ENCODE measurements at places on chromosomes 3 and 15.

DNA sequence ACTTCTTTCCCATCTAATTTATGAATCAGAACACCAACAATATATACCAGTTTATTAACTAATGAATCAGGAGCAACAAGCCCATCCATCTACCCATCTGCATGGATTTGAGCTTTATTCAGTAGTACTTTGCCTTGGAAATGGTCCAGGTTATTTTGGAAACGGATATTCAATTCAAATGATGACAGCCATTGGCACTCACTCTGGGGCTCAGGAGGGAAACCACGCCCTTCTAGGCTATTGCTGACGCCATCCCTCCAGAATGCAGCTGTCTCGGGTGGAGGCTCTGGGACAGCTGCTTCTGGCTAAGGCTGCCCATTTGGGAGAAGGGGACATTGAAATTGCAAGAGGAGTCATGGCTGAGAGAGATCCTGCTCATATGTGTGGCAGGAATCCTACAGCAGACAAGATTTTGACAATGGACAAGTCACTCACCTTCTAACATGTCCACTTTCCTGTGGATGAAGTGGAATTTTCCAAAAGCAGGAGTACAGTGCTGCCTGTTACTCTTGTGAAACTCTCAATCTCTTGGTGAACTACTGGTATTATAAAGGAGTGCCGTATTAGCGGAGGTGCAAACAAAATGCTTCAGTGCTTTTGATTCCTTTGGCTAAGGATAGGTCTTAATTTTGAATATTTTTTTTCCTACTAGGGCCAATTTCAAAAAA is 29.3 kb upstream of the TRAK1 start:
- H3K4me3 ChIP-seq: no peak overlapping the region
- H3K27ac ChIP-seq: no peak overlapping the region
- no peaks in the 10 kb centered on the region for H3K36me3 ChIP-seq
- no peaks in the 10 kb centered on the region for H3K27me3 ChIP-seq
- no peak for DNase-seq
- H3K4me1 ChIP-seq: peaks cover 4% of the 10 kb centered on the region

GRCh38 chr3:136262559-136262958 is 12.4 kb downstream of the PCCB start:
- DNase-seq: no peak
- H3K4me1 ChIP-seq: peaks cover 2% of the 10 kb centered on the region
- H3K36me3 ChIP-seq: no peaks in the 10 kb centered on the region
- H3K27me3 ChIP-seq: no peaks in the 10 kb centered on the region
- no peak overlapping the region for H3K4me3 ChIP-seq

GRCh38 chr3:11641316-11641682 is 2.4 kb downstream of the VGLL4 start:
- no peaks in the 10 kb centered on the region for H3K36me3 ChIP-seq
- H3K4me1 ChIP-seq: peaks cover 24% of the 10 kb centered on the region
- DNase-seq: no peak

DNA sequence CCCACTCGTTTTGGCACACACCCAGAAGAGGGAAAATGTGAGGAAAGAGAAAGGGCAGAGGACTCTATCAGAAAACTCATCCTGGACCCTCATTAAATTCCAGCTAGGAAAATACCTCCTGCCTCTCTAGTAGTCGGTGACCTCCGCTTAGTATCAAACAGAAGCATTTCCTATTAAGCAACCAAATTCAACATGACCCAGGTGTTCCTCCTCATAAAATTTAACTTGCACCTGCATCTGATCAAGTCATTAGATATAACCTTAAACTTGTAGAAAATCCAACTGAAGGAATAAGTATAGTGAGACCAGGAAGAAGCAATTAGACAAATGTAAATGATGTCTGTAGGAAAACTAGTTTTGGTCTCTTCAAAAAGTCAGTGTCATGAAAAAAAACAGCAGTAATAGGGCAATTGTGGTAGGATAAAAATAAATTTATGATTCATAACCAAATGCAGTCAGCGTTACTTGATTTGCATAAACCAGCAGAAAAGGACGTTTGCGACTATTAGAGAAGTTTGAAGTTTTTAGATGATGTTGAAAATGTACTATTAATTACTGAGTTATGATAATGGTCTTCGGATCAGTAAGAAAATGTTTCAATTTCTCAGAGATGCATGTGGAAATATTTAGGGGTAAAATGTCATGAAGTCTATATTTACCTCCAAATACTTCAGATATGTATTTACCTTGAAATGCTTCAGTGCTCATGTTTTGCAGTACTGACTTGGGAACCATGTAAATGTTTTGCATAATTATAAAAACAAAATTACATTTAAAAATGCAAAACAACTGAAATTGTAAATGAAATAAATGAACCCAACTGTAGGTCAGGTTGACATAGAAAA is 44.6 kb downstream of the LDHAL6B start:
- DNase-seq: no peak
- no peak overlapping the region for H3K27ac ChIP-seq
- no peak overlapping the region for H3K4me3 ChIP-seq
- no peaks in the 10 kb centered on the region for H3K36me3 ChIP-seq

GRCh38 chr3:8589880-8590556 is 54.6 kb downstream of the SSUH2 start:
- peaks cover 6% of the 10 kb centered on the region for H3K4me1 ChIP-seq
- no peak overlapping the region for H3K4me3 ChIP-seq
- no peaks in the 10 kb centered on the region for H3K27me3 ChIP-seq
- no peak for DNase-seq
- no peaks in the 10 kb centered on the region for H3K36me3 ChIP-seq

GRCh38 chr3:2897821-2898220 is 212.4 kb downstream of the IL5RA start:
- H3K36me3 ChIP-seq: no peaks in the 10 kb centered on the region
- no peaks in the 10 kb centered on the region for H3K4me1 ChIP-seq
- H3K27me3 ChIP-seq: no peaks in the 10 kb centered on the region
- H3K27ac ChIP-seq: no peak overlapping the region
- no peak for DNase-seq

GRCh38 chr15:42491539-42492225 is 741 bp upstream of the ZNF106 start:
- DNase-seq: no peak
- H3K4me1 ChIP-seq: peaks cover 6% of the 10 kb centered on the region
- H3K36me3 ChIP-seq: no peaks in the 10 kb centered on the region
- peak overlapping the region; percentile 87 for H3K27ac ChIP-seq
- no peaks in the 10 kb centered on the region for H3K27me3 ChIP-seq
- peak overlapping the region; percentile 49 for H3K4me3 ChIP-seq

DNA sequence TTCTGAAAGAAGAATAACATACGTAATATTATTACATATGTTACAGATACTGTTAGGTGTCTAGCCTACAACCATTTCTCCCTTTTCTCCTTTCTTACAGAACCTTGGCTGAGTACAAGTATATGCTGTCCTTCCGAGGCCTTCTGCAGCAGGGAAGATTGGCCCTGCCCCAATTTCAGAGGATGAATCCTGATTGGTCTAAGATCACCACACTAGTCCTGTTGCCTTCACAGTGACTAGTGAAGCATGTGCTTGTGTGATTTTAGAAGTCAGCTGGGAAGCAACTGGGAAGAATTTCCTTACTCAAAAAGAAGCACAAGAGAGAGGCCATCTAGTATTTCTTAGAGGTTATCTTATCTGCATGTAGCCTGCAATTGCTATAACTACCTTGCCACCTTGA is 30.6 kb upstream of the MECOM start:
- H3K36me3 ChIP-seq: no peaks in the 10 kb centered on the region
- H3K4me1 ChIP-seq: peaks cover 2% of the 10 kb centered on the region
- DNase-seq: no peak
- H3K27ac ChIP-seq: no peak overlapping the region
- H3K4me3 ChIP-seq: no peak overlapping the region

GRCh38 chr15:66089049-66089448 is 164.5 kb downstream of the MEGF11 start:
- no peaks in the 10 kb centered on the region for H3K36me3 ChIP-seq
- H3K4me3 ChIP-seq: no peak overlapping the region
- peaks cover 19% of the 10 kb centered on the region for H3K4me1 ChIP-seq
- no peak overlapping the region for H3K27ac ChIP-seq
- H3K27me3 ChIP-seq: no peaks in the 10 kb centered on the region
- peak; percentile 80 for DNase-seq

GRCh38 chr3:156685198-156685597 is 10.8 kb downstream of the TIPARP start:
- no peak overlapping the region for H3K27ac ChIP-seq
- DNase-seq: no peak
- no peaks in the 10 kb centered on the region for H3K27me3 ChIP-seq
- no peak overlapping the region for H3K4me3 ChIP-seq
- H3K36me3 ChIP-seq: no peaks in the 10 kb centered on the region
